ENCODE measurements at places on chromosomes 12 and 14.

DNA sequence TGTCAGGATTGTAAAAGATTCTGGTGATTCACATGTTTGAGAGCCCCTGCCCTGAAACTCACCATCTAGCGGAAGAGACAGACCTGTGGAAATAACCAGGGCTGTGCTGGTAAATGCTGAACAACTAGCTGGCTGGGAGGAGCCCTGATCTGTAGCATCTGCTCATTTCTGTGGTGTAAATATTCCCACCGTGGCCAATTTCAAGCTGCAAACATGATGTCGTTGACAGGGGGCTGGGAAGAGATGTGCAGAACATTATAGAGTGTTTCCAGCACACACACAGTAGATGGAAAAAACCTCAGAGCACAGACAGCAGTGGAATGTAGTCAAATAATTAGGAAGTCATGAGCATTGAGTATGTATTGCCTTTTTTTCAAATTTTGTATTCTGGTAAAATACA lies 138.2 kb downstream of the PHETA1 start:
- DNase-seq: no peak

- no peak for DNase-seq
Measured at GRCh38 chr12:96861656-96862055, 45.4 kb upstream of the NEDD1 start.

GRCh38 chr14:55926007-55926406 lies 192.2 kb upstream of the PELI2 start:
- no peak for DNase-seq

- no peak for DNase-seq
Measured at GRCh38 chr12:42385326-42385841, 59.4 kb downstream of the PPHLN1 start.

DNA sequence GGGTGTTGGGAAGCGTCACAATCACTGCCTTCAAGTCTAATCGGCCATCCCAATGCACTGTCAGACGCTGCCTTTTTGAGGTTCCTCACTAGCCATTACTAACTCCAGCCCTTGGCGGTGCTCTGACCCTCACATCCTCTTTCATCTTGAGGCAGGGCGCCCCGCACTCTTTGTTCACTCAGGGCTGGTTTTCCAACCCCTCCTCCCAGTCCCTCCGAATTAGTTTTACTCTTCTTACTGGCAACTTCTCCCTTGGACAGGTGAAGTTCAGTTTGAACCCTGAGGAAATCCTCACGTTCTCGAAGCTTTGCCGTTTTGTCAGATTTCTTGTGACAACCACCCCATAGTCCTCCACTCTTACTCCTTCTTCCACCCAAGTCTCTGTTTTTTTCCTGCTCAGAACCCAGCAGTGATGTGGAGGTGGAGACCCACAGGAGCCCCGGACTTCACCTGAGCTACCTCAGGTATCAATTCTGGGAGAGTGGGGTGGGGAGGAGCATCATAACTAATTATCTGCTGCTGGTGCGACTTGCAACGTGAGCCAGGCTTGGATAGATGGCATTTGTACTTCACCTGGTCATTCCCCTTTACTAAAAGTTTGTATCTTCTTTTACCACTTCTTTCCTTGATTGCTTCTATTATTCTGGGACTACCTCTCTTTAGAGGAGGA lies 757 bp downstream of the ZC3H10 start:
- DNase-seq: no peak

DNA sequence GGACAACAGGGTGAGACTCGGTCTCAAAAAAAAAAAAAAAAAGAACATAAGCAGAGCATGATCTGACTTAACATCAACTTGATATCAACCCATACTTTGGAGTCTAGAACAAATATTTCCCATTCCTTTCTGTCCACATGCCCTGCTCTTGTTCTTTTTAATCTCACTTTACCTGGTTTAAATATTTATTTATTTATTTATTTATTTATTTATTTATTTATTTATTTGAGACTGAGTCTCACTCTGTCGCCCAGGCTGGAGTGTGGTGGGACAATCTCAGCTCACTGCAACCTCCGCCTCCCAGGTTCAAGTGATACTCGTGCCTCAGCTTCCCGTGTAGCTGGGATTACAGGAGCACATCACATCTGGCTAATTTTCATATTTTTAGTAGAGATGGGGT lies 19.6 kb upstream of the LRP6 start:
- no peak for DNase-seq

DNA sequence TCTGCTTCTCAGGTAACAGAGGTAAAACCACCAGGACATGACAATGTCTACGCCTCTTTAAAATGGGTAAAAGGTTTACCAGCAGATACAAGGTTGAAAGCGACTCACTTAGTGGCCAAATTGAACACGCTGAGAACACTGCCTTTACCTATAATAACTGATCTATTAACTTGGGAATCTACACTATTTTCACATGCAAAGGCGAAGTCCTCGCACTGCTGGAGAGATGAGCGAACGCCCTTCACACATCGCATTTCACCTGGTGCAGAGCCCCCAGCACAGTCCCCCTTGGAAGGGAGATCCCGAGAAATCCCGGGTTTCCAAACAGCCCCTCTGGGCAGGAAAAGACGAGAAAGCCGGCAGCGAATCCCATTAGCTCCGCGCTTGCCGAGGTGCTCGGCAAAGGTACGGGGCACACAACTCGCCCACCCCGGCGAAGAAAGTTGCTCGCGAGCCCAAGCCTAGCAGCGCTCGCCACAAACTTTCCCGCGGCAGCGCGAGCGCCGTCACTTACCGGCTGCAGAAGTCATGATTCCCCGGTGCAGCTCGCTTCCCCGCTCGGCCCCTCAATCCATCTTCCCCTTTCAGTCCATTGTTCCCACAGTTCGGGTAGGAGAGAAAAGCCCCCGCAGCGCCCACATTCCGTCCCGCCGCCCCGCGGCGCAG lies 423 bp downstream of the FGD6 start:
- DNase-seq: peak; percentile 63

DNA sequence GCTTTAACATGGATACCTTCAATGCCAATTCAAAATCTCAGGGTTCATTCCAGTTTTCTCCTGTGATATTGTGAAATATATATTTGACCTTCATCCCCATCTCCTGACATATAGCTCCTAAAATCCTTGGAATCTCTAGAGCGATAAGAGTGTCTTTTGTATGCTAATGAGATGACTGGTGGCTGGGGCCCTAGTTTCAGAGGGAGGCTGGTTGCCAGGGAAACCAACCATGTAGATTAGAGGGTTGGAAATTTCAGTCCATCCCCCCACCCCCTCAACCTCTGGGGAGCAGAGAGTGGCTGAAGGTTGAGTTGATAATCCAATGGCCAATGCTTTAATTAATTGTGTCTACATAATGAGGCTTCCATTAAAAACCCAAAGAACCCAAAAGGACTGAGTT lies 59.4 kb downstream of the SDR9C7 start:
- no peak for DNase-seq

DNA sequence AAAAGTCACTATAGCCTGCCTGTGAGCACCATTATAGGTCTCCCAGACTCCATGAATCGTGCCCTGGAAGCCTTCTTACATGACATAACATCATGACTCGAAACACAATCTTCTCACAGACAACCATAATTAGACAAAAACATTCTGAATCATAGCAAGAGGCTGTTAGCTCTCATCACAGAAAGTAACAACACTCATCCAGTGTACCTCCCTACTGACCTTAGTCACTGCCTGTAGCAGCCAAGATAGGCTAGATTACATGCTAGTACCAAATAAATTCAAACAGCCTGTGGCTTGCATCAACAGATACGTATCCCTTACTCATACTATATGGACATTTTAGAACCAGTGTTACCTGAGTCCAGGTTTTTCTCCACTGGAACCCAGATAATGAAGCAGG lies 663.8 kb upstream of the FOXG1 start:
- DNase-seq: no peak

GRCh38 chr14:96189281-96189711 lies 15.3 kb upstream of the BDKRB2 start:
- DNase-seq: no peak

DNA sequence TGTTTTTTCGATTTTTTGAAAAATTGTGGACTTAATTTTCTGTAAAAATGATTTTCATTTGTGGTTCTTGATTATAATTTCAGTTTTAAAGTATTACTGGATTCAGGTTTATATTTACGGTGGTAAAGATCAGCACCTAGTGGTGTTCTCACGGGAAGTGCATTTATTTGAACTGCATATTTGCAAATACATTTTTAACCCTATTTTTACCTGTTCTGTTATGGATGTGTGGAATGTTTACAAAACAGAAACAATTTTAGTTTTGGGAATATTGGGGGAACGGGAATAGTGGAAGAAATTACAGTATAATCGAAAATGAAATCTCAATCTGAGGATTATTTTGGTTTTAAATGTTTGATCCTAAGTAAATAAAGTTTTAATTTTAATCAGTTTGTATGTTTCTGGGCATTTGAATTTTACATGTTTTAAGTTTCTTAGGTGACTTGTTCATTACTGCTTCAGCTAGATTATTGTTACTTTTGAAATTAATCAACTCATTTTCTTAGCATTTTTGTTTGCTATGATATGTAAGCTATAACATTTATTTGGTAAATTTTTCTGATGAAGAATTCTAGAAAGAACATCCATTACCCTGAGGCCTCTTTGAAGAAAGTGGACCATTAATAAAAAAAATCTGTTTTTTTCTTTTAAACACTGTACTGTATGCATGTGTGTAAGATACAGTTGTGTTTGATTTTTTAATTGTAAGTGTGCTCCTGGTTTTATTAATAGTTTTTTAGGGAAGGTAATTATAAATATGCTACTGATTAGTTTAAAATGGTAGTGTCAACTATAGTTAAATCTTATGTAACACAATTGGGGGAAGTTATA lies 942 bp downstream of the ATF7IP start:
- DNase-seq: no peak

- DNase-seq: no peak
Measured at GRCh38 chr12:69130064-69130463, 109.3 kb upstream of the CPSF6 start.

DNA sequence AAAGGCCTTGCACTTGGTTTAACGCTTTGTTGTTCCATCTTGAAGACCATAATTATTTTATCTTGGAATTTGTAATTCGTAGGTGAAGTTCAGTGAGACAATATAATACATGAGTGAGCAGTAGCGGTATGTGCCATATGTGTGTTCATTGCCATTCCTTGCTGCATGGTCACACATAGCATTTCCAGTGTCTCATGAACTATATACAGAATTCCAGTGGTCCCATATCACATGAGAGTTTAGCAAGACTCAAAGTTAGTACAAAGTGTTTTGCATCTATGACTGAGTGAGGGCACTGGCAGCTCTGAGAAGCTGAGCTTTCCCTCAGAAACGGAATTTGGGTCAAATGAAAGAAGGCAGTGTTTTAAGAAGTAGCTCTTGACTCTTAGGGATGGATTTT lies 359.8 kb downstream of the FOXG1 start:
- DNase-seq: no peak

DNA sequence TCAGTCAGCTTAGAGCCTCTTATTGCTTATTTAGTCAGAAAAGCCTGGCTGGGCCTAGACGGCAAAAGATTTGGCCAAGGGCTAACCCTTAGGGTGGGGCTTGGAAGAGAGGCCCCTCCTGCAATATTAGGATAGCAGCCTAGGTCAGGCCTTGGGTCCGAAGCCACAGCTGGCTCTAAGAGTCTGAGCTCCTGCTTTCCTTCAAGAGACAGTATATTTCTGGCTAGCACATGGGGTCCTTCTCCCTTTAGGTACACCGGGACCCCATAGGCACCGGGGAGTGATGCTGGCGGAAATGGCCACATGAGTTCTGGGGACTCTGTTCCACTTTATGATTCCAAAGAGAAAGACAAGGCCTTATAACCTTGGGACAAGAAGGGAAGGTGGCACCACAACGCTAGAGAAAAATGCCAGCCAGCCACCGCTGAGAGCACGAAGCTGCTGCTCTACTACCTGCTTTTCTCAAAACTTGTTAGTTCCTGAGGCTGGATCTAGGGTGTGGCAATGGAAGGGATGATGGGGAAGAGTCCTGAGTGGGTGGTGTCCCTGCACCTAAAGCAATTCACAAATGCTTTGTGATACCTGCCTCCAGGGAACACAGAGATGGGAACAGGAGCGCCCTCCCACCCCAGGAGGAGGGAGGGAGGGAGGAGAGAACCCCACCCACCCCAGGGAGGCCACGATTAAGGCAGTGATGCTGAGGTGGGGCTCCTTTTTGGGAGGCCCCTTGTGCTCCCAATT lies 3.1 kb upstream of the AVIL start:
- DNase-seq: peak; percentile 62

DNA sequence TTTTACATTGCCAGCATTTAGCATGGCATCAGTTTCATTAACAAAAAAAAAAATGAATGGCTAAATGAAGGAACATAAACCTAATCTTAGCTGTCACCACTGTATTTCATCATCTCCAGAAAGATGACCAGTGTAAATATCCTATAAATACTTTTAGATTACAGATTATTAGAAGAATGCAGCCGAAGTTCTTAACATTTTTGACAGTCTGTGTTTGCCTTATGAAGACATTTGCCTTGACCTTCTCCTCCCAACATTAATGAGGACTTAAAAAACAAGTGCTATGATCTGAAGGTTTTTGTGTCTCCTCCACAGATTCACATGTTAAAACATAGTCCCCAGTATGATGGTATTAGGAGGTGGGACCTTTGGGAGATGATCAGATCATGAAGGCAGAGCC lies 253.0 kb downstream of the SNAPC1 start:
- DNase-seq: no peak

DNA sequence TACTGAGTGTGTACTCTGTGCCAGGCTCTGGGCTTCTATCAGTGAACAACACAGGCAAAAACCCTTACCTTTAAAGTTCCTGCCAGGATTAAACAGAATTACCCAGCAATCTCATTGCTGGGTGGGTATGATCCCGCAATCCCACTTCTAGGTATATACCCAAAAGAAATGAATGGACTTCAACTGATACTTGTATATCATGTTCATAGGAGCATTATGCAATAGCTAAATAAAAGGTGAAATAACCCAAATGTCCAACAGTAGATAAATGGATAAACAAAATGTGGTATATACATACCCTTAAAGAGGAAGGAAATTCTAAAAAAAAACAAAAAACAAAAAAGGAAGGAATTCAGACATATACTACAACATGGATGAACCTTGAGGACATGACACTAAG lies 14.7 kb downstream of the DAZAP2 start:
- no peak for DNase-seq

DNA sequence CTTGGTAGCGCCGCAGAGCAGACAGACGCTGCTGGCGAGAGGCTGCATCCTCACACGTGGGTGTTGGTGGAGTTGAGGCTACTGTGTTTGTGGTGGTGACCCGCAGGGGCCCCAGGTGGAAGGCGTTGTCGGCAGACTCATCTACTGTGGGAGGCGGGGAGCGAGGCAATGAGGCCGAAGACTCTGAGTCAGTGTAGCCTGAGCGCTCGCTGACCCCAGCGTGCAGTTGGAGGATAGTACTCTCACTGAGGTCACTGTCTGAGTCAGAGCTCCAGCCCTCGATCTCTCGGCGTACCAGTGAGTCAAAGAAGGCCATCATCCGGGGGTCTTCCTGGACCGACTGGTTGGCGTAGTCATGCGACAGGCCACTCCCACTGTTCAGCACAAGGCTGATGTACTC lies 76.0 kb upstream of the ACTN1 start:
- DNase-seq: no peak
